ENCODE measurements at places on chromosomes 5 and 9.

- no peak for DNase-seq
Measured at GRCh38 chr5:10949856-10950630, 189.0 kb upstream of the DAP start.

- DNase-seq: no peak
Measured at GRCh38 chr9:84966876-84967830, 297.6 kb downstream of the NTRK2 start.

DNA sequence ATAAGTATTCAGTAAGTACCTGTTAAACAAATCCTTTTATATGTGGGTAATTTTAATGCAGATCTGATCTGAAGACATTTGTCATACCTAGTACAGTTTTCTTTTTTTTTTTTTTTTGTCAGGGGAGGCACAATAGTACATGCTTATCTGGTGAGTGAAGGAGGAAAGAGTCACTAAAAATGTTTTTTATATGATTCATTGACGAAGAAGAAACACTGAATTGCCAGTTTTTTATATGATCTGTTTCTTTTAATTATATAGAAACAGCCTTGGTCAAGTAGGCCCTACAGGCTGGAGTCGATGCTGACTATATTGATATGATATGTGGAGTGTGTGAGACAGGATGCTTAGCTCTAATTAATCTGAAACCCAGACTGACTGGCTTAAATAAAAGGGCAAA lies 315.2 kb downstream of the PSAT1 start:
- no peak for DNase-seq

GRCh38 chr5:158261674-158262367 lies 402.9 kb upstream of the CLINT1 start:
- no peak for DNase-seq

GRCh38 chr5:76389513-76390154 lies 13.5 kb upstream of the IQGAP2 start:
- DNase-seq: no peak

DNA sequence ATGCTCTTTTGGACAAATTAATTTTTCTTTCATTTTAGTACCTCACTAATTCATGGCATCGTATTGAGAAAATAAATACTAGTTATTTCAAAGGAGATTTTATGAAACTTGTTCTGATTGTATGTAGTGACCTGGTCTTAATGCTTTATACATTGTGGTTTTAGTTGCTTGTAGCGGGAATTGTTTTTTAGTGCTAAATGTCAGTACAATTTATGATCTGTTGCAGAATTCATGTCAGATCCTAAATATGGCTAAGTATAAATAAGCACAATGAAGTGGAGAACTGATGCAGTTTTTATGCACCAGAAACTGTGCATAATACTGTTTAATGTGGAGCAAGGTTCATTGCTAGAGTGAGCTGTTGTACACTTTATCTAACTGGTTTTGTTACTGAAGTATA lies 308.8 kb downstream of the PJA2 start:
- DNase-seq: no peak

- DNase-seq: no peak
Measured at GRCh38 chr5:9515436-9515835, 30.4 kb downstream of the SEMA5A start.

DNA sequence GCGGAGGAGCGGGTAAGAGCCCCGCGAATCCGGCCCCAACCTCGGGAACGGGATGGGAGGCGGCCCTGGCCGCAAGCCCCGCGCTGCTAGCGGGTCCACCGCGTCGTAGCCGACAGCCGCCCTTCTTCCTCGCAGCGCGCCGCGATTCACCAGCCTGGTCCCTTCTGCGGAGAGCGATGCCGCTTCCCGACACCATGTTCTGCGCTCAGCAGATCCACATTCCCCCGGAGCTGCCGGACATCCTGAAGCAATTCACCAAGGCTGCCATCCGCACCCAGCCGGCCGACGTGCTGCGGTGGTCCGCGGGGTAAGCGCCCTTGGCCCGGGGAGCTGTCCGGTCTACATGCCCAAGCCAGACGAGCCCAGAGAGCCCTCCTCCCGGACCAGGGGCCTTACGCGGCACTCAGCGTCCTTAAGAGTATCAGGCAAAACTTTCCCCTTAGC lies 335 bp downstream of the ROPN1L start:
- DNase-seq: no peak

- no peak for DNase-seq
Measured at GRCh38 chr5:38715696-38716095, 130.1 kb upstream of the OSMR start.

- no peak for DNase-seq
Measured at GRCh38 chr5:95020345-95020744, 264.5 kb downstream of the MCTP1 start.

GRCh38 chr5:41707853-41708603 lies 162.2 kb downstream of the OXCT1 start:
- no peak for DNase-seq

GRCh38 chr9:134236935-134237629 lies 72.7 kb upstream of the RNU6ATAC start:
- DNase-seq: no peak

DNA sequence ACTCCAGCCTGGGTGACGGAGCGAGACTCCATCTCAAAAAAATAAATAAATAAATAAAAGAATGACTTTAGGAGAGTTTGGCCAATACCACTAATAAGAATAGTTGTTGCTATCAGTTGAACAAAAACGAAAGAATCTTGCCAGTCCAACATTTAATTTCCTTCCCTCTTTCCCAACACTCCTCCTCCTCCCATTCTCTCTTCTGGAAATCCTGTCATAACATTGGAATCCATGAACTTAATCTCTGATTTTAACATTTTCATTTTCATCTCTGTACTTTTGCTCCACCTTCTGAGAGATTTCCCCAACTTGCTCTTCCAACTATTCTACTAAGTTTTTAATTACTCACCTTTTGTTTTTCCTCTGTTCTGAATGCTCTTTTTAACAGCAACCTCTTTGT lies 42.8 kb upstream of the CDK20 start:
- DNase-seq: no peak

DNA sequence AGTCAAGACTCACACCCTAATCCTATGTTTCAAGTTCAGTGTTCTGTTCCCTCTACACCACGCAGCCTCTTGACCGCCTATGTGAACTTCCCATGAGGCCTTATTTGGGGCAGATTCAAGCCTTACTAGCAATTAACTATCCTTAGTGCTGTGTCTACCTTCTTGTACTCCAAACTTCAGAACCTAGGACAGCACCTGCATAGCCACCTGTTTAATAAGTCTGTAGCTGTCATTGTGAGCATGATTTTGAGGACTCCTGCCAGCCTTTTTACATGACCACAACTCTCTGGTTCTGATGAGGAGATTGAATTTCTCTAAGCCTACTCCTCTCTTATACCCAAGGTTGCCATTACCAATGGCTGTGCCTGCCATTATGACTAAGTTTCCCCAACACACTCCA lies 50.8 kb upstream of the PCSK1 start:
- DNase-seq: no peak

GRCh38 chr5:105230516-105231157 lies 1668.0 kb upstream of the NUDT12 start:
- no peak for DNase-seq
